ENCODE measurements at places on chromosomes 1 and 21. TPM values are rescaled to one million over a fixed set of nuclear protein-coding genes. Genes with fewer than 3 reads are reported as not detected.

DNA sequence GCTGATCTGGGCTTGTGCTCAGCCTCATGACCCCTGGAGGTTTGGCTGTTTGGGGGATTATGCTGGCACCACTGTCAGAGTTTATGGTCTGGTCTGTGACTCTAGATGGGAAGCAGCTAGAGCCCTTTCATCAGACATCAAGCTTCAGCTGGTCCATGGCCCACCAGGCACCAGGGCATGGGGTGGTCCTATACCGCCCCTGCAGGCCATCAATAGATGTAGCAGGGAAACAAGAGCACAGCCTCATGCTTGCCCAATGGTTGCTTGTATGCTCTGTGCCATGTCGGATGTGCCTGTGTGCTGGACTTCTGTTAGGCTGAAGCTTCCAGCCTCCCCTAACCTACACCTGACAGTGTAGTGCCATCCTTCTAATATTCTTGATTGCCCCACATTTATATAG, 71.1 kb upstream of the CD34 start:
- no peak for DNase-seq

DNA sequence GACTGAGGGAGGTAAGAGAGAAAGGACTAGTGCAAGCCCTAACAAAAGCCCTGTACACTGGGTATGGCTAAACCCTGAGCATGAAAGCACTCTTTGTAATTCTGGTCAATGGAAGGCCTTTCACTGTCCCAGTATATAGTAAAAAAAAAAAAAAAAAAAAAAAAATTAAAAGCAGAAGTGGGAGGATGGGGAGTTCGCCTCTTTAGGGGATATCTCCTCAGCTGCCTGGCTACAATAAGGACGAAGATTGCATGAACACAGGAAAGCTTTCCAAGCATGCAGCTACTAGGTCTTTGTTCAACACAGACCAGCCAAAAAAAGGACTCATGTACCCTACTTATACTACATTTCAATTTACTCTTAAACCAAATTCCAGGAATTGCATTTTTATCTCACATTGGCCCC, 59.1 kb downstream of the EIF4G3 start:
- DNase-seq, result no peak

DNA sequence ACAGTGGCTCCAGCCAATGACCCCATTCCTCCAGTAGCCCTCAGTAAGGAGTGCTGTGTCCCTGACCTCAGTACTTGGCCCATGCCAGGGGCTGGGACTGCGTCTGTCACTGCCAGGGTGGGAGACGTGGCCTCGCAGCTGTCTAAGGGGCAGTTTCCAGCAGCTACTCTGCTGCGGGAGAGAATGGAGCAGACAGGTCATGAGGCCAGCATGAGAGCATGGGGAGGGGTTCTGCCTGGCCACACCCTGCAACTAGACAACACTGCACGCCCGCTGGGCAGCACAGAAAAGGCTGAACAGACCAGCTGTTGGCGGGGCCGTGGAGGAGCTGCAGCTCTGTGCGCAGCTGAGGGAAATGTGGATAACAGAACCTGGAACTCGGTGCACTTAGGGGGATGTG, 91.6 kb upstream of the COL6A1 start:
- DNase-seq, result no peak

GRCh38 chr1:84611796-84612195, 37.6 kb upstream of the CTBS start:
- peak; percentile 15 for DNase-seq

DNA sequence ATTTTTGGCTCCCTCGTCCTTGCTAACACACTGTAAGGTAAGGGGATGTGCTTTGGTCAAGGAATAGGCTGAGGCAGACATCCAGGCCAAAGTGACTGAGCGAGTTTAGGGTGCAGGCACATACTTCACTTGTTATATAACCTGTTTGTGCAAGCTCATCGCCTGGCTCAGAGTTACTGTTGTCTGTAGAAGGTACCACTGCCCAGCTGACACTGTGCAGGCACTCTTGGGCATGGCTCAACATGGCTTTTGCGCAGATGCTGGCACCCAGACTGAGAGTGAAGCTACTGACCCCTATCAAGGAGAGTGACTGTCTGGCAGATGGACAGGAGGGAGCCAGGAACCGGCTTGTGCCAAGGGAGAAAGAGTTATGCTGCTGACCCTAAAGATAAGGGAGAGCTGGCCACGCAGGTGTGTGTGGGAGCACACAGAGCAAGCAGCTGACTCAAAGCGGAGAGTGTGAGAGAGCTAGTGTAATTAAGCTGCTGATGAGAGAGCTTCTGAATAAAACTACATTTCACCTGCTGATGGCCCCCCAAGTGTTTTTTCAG, 307.3 kb upstream of the USP24 start:
- DNase-seq, result no peak

GRCh38 chr21:45136927-45137611, 62.7 kb downstream of the ADARB1 start:
- peak; percentile 94 for DNase-seq

DNA sequence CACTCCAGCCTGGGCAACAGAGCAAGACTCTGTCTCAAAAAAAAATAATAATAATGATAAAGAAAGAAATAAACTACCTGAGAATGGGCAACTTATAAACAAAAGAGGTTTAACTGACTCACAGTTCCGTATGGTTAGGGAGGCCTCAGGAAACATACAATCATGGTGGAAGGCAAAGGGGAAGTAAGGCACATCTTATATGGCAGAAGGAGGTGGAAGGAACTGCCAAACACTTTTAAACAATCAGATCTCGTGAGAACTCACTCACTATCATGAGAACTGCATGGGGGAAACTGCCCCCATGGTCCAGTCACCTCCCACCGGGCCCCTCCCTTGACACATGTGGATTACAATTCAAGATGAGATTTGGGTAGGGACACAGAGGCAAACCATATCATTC, 6.3 kb upstream of the EGLN1 start:
- DNase-seq, result no peak

DNA sequence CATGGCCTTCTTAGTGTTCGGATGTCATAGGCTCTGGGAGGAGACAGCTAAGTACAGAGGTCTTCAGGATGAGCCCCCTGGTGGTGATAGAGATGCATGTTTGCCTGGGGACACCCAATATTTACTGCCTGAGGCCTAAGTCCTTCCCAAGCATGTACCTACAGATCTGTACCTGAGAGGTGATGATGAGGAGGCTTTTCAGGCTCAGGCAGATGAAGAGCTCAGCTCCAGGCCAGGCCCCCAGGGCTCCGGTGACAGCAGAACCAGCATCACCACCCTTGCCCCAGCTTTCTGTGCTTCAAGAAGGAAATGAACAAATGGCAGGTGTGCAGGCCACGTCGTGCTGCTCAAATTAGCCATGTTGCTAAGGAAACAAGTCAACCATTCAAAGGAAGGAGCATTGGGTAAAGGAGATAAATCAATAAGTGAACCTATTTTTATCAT, 21.1 kb downstream of the CACNA1E start:
- no peak for DNase-seq

GRCh38 chr1:179953974-179954492, 577 bp upstream of the CEP350 start:
- DNase-seq, result peak; percentile 87

PGLYRP4 gene
- not detected for total RNA-seq

CTSS gene
- 58.8 TPM for total RNA-seq

All from spinal cord (tissue), 10 donors.